ENCODE measurements at places on chromosomes 16 and 17.

DNA sequence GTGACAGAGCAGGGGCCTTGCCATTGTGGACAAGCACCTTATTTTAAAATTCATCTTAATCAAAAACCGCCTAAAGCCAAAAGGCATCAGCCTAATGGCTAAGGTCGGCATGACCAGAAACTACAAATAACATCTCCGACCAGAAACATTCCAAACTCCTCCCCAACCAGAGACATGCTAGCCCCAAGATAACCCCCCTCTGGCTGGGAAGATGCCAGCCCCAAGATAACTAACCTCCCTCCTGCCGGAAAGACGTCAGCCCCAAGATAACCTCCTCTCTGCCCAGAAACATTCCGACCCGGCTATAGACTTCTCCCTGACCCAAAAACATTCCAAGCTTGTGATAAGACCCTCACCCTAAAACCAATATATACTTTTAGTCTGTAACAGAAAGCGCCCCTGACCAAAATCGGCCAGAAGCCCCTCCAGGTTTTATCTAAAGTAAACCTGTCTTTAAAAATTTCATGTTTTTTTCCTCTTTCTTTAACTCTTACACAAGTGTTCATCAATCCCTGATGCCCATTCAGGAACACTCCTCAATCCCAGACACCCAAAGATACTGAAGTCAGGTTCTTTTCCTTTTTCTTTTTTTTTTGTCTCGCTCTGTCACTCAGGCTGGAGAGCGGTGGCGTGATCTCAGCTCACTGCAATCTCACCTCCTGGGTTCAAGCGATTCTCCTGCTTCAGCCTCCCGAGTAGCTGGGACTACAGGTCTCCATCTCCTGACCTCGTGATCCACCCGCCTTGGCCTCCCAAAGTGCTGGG is 32.7 kb downstream of the TLE7 start:
- DNase-seq = no peak

DNA sequence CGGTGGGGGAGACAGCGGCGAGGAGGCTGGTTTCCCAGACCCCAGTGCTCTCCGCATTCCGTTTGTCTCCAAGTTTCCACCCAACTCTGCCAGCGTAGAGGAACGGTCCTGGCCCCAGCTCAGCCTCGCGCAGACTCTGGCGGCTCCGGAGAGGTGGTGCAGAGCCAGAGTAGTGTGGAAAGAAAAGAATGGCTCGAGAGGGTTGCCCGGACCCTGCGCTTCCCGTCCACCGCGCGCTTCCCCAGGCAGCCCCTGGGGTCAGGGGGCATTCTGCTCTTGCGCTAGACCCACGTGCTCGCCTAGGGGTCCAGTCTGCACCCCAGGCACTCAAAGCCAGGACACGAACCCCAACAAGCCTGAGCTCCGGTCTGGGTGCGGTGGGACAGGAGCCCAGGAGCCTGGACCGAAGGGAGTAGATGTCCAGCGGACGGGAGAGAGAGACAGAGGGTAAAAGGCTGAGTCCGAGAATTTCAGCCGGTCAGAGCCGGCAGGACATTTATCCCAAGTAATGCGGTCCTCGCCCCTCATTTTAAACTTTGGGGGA is 3.8 kb downstream of the PMP22 start:
- no peak for DNase-seq

DNA sequence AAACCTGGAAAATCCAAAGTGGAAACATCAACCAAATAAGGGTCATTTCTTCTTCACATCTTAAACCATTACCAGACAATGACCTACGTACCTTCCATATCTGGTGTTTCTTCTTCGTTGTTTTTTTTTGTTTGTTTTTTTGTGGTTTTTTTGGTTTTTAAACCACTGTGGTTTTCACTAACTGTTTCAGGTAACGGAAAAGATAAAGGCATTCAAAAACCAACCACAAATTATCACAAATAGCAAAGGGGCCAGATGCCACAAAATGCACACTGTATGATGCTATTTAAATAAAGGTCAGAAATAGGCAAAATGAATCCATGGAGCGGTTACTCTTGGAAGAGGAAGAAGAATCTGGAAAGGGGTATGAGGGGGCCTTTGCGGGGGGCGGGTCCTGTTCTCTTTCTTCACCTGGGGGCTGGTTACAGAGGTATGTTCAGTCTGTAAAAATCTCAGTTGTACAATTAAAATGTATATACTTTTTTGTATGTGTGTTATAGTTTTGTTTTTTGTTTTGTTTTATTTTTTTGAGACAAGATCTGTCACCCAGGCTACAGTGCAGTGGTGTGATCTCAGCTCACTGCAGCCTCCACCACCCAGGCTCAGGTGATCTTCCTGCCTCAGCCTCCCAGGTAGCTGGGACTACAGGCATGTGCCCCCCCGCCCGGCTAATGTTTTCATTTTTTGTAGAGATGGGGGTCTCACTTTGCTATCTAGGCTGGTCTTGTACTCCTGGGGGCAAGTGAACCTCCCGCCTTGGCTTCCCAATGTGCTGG is 29.6 kb downstream of the LITAF start:
- no peak for DNase-seq

- DNase-seq = no peak
These were observed 62.4 kb upstream of the MED9 start for GRCh38 chr17:17414341-17414805.

DNA sequence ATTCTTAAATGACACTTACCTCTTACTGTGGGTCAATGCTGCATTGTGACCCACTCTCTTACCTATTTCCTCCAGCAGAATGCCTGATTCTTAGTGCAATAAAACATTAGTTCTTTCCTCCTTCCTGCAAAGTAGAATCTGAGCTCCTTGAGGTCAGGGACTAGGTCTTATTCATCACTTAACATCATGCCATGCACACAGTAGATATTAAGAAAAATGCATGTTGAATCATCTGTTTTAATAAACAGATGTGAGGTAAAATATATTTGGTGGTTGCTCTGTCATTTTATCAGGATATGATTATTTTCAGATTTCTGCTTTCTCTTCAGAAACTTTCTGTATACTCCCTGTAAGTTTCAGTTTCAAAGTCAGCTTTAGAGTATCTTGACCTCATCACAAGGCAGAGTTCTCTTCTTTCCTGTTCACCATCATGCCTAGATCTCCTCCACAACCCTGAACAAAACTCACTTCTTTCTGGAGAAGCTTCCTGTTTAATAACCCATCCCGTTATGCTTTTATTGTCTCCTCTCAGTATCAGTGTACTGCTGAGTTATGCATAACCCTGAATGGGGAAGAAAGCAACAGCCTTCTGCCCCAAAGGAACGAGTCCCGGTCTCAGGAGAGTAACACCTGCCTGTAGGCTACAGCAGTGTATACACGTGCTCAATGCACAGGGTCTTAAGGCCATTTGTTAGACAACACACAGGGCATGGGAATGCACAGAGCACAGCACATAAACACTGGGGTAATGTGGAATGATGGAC is 30.3 kb upstream of the SUPT4H1 start:
- no peak for DNase-seq

- DNase-seq = no peak
These were observed 10.3 kb upstream of the IRF8 start for GRCh38 chr16:85888405-85889331.

DNA sequence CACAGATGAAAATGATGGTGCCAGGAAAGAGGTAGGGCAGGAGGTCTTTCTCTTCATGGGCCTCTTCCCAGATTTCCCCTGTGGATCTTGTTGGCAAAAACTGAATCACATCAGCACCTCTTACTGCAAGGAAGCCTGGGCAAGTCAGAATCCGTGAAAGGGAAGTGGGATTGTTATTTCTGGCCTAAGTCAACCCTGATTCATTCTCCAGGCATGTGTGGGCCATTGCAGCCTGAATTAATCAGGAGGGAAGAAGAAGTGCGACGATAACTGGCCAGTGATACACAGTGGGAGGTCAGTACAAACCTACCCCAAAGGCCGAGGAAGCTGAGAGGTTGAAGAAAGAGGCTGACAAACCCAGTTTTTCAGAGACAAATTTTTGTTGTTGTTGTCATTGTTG is 17.9 kb upstream of the NSMCE1 start:
- DNase-seq = no peak

GRCh38 chr16:79278506-79278905 is 322.0 kb downstream of the MAF start:
- no peak for DNase-seq

DNA sequence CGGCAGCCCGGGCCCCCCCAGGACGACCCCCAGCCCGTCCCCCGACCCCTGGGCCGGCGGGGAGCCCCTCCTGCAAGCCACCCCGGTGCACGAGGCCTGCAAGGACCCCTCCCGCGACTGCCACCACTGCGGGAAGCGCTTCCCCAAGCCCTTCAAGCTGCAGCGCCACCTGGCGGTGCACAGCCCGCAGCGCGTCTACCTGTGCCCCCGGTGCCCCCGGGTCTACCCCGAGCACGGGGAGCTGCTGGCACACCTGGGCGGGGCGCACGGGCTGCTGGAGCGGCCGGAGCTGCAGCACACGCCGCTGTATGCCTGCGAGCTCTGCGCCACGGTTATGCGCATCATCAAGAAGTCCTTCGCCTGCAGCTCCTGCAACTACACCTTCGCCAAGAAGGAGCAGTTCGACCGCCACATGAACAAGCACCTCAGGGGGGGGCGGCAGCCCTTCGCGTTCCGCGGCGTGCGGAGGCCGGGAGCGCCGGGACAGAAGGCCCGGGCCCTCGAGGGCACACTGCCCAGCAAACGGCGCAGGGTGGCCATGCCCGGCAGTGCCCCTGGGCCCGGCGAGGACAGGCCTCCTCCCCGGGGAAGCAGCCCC is 15.6 kb upstream of the ZFPM1 start:
- DNase-seq = no peak

DNA sequence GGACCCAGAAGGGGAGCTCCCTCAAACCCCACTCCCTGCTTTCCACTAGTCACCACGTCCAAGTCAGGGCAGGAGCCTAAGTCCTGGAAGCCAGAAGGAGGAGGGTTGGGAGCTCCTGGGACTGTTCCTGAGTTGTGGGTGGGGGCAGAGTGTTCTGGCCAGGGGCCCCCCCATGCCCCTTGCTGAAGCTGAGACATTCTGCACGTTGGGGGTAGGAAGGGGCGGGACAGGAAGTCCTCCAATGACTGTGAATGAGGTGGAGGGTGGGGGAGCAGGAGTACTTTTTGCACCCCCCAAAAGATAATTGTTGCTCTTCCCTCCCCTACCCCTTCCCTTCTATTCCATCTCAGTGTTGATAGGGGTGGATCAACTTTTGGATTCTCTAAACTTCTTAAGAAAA is 21.4 kb upstream of the C17orf113 start:
- no peak for DNase-seq

GRCh38 chr16:88467541-88467944 is 14.5 kb downstream of the ZFPM1 start:
- DNase-seq = no peak

GRCh38 chr16:67933805-67934204 is 2.1 kb upstream of the CTRL start:
- no peak for DNase-seq

DNA sequence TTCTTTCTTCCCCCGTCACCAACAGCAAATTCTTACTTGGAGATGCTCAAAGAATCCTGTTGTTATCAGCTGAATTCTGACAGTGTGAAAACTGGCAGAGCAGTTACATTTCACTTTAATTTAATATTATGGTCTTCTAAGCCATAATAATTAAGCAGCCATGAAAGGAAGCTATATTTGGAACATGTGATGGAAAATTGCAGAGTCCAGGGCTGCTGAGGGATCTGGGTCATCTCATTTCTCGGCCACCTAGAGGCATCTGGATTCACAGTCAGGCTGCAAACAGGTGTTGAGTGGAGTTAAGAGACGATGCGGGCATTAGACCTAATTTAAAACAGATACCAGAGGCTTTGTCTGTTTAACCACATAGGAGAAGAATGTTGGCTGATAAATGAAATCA is 38.4 kb downstream of the CHD9NB start:
- no peak for DNase-seq

- no peak for DNase-seq
These were observed 123.6 kb downstream of the CDYL2 start for GRCh38 chr16:80680839-80681238.

GRCh38 chr16:70160388-70160787 is 13.2 kb upstream of the CLEC18C start:
- DNase-seq = no peak

DNA sequence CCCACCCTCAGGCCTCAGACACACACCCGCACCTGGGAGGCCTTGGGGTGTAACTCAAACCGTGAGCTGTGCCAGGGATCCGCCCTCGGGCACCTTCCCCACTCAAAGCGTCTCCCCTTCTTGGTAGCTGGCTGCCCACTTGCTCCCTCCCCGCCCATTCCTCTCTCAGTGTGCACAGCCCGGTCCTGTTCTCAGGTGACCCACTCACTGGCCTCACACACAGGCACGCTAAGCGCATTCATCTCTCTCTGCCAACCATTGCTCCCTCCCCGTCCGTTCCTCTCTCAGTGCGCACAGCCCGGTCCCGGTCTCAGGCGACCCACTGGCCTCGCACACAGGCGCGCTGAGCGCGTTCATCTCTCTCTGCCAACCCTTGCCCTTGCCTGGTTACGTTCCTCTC is 20.8 kb downstream of the WDR45B start:
- DNase-seq = no peak

DNA sequence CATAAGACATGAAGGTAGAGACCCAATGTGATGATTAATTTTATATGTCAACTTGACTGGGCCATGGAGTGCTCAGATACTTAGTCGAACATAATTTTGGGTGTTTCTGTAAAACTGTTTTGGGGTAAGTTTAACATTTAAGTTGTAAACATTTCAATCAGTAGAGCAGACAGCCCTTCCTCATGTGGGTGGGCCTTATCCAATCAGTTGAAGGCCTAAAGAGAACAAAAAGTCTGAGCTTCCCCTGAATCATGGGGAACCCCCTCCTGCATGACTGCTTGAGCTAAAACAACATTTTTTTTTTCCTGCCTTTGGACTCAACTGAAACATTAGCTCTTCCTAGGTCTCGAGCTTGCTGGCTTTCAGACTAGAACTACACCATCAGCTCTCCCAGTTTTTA is 327.3 kb upstream of the SOX9 start:
- DNase-seq = no peak

DNA sequence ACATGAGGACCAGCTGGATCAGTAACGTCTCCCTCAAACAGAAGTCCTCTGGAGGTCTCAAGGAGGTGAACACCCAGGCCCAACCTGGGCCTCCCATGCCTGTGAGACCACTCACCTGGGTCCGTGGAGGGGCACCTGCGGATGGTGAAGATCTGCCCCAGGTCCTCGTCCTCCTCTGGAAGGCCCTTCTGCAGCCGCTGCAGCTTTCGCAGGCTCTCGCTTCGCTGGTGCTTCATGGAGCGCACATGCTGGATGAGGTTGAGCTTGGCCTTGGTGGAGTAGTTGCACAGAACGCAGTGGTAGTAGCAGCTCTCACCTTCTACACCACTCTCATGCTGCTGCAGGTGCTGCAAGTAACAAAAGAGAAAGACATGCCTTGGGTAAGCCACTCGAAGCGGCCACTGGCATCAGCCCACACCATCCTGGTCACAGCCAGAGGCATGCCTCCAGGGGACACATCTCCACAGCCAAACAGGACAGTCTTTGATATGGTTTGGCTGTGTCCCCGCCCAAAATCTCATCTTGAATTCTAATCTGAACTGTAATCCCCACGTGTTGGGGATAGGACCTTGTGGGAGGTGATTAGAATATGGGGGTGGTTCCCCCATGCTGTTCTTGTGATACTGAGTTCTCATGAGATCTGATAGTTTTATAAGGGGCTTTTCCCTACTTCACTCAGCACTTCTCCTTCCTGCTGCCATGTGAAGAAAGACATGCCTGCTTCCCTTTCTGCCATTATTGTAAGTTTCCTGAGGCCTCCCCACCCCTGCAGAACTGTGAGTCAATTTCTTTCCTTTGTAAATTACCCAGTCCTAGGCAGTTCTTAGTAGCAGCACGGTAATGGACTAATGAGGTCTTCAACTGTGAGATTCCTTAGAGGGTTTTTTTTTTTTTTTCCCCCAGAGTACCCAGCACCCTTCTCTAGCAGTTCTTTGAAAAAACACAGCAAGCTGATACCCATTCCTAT is 158.0 kb downstream of the ZFHX3 start:
- DNase-seq = no peak

- DNase-seq = no peak
These were observed 5.7 kb downstream of the TK2 start for GRCh38 chr16:66544016-66544757.
